Kidney tubule cell (primary cell): ENCODE measurements at places on chromosomes 12 and 14.

- no peak for DNase-seq
Observed at GRCh38 chr14:73238941-73239340, 1.6 kb downstream of the PAPLN start.

GRCh38 chr12:124480469-124481256, 86.7 kb downstream of the NCOR2 start:
- DNase-seq, result peak; percentile 92

- peak; percentile 86 for DNase-seq
Observed at GRCh38 chr14:85085981-85086380, 444.0 kb upstream of the FLRT2 start.

DNA sequence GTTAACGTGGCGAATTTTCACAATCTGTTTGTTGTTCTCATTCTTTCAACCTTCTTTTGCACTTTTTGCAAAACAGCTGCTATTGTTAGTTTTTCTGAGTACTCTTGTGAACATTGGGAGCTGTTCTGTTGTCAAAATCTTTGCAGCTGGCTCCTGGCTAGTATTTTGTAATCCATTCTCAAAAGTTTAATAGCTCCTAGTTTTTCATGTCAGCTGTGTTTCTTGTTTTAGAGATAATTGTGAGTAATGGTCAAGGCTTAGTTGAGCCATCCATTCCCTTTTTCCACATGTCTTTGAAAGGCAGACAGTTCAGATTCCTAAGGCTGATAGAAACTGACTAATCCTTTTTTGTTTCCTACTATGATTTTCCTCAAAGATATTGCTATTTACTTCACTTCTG, 39.1 kb upstream of the CRADD start:
- DNase-seq, result no peak

GRCh38 chr14:91127401-91127801, 13.5 kb downstream of the DGLUCY start:
- DNase-seq, result peak; percentile 84

DNA sequence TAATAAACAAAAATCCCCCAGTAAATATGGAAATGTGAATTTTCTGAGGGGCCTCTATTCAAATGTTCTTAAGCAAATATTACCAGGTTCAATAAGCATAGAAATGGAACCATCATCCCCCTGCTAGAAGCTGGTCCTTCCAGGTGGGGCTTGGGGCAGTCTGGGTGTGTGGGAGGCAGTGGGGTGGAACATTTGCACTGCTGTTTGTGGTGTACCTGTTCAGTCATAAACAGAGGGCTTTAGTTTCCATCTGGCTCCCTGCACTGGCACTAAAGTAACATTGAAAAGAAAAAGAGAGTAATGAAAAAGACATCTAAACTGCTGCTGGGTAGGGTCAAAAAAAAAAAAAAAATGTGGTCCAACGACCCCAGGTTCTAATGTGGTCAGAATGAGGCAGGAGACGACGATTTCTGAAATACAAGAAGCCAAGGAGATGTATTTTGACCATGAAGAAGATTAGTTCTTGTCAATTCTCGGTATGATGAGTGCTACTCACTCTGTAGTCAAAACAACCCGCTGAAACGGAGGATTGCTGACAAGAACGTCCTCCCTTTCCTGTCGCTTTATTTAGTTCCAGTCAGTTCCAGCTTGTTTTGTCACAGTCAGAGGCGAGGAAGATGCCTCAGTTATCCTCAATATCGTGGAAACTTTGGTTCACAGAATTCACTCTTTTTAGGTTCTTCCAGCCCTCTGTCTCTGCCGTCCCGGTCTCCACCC, 44.2 kb upstream of the MANSC4 start:
- DNase-seq, result no peak

GRCh38 chr12:6324936-6325750, 14.7 kb downstream of the PLEKHG6 start:
- no peak for DNase-seq
